ENCODE measurements at places on chromosomes 2 and 18. TPM values are rescaled to one million over a fixed set of nuclear protein-coding genes. Genes with fewer than 3 reads are reported as not detected.

Gene FOXD4L1
- 0.10 TPM for total RNA-seq

Gene TWIST2
- total RNA-seq = 94.9 TPM

Gene ADGRF3
- under 0.01 TPM for total RNA-seq

Gene HOXD13
- total RNA-seq = 1.2 TPM

Gene CDH20
- total RNA-seq = not detected

Gene TMEM169
- 2.9 TPM for total RNA-seq

Gene HTRA2
- total RNA-seq = 70.3 TPM

Gene DYNAP
- total RNA-seq = not detected

Gene CHN1
- total RNA-seq = 131 TPM

Gene LRPPRC
- total RNA-seq = 43.6 TPM

Gene PMAIP1
- 50.3 TPM for total RNA-seq

Gene ANKRD30B
- total RNA-seq = 0.59 TPM

Gene CWC22
- total RNA-seq = 21.7 TPM

Gene RNU2-63P
- not detected for total RNA-seq

Gene SCTR
- not detected for total RNA-seq

Gene ATP6V1C2
- 0.12 TPM for total RNA-seq

Gene ASIC4
- not detected for total RNA-seq

Gene CACNB4
- total RNA-seq = 0.10 TPM

Gene ACADL
- total RNA-seq = not detected

Gene ANKRD30BL
- total RNA-seq = not detected

Gene AQP12A
- not detected for total RNA-seq

Gene FAM237A
- not detected for total RNA-seq

Gene SFTPB
- total RNA-seq = not detected

Gene CCNT2
- total RNA-seq = 25.6 TPM

Gene VWA3B
- total RNA-seq = not detected

Gene CNRIP1
- total RNA-seq = 53.9 TPM

Gene C1QL2
- not detected for total RNA-seq

All from RPMI7951 (cell line).